Fibroblast of skin of right biceps (primary cell): ENCODE measurements at places on chromosomes 3 and 15.

- peak; percentile 52 for DNase-seq
Measured at GRCh38 chr3:94234177-94234788, 171.4 kb downstream of the NSUN3 start.

- DNase-seq, result no peak
Measured at GRCh38 chr3:196624907-196625306, 14.6 kb upstream of the NRROS start.

DNA sequence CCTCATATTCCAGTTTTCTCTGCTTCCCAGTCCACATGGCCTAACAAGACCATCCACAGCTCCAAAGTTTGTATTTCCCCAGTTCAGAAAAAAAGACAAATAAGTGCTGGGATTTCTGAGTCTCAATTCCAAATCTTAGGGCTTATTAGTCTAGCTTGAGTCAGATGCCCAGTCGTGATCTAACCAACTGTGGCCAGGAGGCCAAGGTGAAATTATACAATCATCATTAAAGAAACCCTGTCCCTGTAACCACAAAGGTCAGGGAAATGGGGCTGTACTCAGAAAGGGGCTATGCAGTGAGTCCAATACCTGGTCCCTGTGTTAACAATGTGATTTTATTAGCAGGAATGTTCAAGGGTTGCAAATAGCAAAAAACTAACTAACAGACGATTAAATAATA, 40.5 kb upstream of the MITF start:
- DNase-seq, result no peak

DNA sequence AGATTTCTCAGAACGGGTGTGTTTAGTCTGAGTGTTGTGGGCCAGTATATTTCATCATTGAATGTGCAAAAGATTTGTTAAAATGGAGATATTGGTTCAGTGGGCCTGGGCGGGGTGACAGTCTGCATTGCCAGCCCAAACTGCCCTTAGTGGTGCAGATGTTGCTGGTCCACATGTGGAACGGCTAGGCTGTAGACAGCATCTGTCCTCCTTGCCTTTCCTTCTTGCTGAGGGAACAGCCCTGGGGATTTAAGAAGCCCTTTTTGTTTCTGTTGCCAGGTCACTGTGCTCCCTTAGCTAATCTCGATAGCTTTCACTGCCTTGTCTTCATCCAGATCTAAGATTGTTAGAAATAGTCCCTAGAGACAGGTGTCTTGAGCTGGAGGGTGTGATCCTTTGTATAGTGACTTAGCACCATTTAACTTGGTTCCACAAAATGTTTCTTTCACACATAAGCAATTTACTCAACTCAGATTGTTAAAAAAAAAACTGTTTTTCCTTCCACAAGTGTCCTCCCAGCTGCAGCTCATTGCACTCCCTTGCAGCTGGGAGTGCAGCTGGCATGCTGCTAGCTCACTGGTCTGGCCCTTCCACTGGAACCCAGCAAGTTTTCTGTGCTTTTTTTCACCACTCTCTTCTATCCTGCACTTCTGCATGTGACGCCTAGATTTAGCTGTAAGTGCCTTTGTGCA, 37.5 kb downstream of the GAP43 start:
- no peak for DNase-seq
